ENCODE measurements at places on chromosomes 11 and 22. TPM values are rescaled to one million over a fixed set of nuclear protein-coding genes. Genes with fewer than 3 reads are reported as not detected.

Gene KCNK4
- not detected for total RNA-seq

DNA sequence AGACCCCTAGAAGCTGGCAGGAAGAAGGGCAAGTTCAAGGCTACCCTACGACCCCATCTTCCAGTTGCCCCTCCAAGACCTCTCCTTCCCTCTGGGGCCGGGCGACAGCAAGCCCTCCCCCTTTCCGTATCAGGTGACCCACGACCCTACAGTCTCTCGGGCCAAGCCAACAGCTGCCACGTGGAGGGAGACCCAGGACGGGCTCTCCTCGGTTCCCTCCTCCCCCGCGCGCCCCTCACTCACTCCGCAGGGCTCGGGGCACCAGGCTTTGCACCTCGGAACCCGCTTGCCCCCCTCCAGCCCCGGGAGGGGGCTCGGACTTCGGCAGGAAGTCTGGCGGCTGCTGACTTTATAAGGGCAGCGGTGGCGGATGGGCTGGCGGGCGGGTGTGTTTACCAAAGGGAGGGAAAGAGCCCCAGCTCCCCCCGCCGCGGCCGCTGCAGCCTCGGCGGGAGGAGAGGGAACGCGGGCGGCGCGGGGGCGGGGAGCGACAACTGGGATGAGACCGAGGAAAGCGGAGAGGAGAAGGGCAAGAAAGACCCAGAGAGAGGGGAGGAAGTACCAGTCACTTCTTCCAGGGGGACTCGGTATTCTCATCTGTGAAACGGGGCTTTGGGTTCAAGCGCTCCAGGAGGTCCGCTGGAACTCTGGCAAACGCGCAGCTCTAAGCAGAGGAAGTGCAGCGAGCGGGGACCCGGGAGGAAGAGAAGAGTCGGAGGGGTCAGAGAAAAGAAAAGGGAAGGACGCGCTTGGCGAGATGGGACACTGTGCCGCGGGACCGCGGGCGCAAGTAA lies 767 bp downstream of the SLC43A1 start:
- DNase-seq: peak; percentile 47

Gene GPHA2
- not detected for total RNA-seq

Gene OR52H1
- not detected for total RNA-seq

DNA sequence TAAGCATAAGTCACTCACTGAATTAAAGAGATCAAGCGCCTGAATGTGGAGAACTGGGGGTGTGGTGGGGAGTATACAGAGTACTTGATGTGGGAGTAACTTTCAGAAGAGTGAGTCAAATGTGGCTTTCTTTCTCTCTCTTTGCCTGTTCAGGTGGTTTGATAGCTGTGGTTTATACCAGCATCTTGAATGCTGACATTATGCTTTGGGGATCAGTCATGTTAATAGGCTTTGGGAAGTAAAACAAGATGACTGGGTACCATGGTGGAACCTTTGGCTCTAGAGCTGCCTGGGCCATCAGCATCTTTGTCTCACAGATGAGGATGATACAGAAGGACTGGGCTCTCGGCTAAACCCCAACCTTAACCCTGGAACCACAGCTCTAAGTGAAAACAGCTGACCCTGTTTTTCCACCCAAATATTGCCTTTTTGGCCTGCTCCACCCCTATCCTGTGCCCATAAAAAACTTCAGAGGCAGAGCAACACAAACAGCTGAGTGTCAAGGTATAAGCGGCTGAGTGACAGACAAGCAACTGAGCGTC lies 58.2 kb upstream of the GNAZ start:
- DNase-seq: no peak

DNA sequence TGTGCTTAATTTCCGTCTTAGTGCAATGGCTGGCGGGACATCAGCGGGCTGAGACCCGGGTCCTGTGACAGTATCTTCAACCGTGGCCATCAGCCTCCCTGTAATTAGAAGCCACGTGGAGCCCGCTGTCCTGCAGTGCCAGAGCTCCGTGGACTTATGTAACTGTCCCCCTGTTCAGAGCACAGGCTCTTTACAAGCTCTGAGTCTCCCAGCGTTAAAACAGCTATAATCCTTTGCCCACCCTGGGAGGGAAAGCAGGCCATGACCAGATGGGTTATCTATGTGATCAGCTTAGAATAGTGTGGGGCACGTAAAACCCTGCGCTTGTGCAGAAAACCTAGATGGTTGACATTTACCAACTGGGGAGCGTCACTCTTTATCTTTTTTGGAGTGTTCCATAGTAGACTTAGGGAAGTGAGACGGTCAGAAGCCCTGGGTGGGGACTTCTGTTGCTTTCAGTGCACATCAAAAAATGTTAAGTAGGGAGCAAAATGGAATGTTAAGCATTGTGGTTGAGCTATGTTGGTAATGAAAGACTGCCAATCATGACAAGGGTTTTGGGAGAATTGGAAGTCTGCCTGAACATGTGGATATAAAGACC lies 103.5 kb upstream of the CADM1 start:
- peak; percentile 1 for DNase-seq

GRCh38 chr11:129143335-129143734 lies 48.8 kb downstream of the ARHGAP32 start:
- DNase-seq: peak; percentile 97

DNA sequence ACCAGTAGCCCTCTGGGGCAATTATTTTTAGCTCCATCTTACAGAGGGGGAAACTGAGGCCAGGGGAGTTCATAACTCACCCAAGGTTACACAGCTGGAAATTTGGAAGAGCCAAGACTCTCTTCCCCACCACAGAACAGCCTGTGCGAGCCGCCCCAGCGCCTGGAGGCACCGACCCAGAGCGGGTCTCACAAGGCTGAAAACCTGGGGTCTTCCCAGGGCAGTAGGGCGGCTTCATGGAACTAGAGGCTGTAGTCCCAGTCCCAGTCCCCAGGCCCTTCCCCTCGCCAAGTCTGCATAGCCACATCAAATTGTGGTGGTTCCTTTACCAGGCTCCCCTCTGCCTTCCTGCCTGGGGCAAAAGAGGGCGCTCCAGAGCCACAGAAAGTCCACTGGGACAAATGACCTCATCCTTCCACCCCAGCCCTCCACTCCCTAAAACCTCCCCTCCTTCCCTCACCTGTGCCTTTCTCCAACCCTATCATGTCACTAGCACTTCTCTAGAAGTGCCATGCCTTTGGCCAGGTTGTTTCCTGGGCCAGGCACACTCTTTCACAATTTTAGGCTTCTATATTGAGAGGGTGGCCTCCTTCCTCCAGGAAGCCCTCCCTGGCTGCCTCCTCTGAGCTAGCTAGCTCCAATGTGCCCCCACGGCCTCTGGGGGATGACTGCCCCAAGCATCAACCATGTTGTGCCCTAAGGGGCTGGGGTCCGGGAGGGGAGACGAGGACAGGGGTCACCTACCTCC lies 15.2 kb upstream of the CDC42EP1 start:
- peak; percentile 85 for DNase-seq

Gene B3GAT3
- 52.6 TPM for total RNA-seq

DNA sequence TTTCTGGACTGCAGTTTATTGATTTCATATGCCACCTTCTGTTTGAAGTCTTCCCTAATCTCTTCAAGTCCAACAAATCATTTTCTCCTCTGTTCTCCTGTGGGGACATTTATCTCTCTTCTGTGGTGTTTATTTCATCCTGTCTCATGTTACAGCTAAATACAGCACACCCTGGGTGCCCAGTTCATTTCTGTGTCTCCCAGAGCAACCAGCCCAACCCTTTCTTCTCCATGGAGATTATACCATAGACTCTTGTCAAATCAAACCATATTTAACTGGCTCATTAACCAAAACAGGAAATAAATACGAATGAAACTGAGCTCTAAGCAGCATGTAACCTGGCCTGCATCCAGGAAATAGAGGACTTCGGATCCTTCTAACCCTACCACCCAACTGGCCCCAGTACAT lies at the start of gene MS4A8:
MS4A8 (plus strand) TSS at position 329 of the 408 bp plus-strand sequence. CDS start 1,249 bp downstream, outside the sequence.
- DNase-seq: peak; percentile 28

Gene LDHA
- 316 TPM for total RNA-seq

Gene PRRG4
- 0.21 TPM for total RNA-seq

DNA sequence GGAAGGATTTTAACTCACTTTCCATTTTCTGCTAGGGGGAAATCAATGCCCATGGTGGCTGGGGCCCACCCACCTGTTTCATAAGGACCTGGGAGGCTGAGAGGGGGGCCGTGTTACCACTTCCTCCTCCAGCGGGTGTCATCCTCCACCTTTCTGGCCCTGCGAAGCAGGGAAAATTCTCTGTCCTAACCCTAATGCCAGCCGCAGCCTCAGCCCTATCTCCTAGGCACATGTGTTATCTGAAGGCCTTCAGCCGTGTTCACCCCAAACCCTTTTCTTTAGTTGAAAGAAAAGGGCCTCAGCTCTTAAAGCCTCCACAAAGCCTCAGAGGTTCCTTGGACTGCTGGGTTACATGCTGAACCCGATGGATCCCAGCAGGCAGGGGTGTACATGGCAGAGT lies 55.4 kb upstream of the NECTIN1 start:
- DNase-seq: no peak

Gene CSRP3
- 31.7 TPM for total RNA-seq

Gene MS4A2
- total RNA-seq: not detected

GRCh38 chr11:122695076-122695615 lies 39.6 kb downstream of the UBASH3B start:
- no peak for DNase-seq

DNA sequence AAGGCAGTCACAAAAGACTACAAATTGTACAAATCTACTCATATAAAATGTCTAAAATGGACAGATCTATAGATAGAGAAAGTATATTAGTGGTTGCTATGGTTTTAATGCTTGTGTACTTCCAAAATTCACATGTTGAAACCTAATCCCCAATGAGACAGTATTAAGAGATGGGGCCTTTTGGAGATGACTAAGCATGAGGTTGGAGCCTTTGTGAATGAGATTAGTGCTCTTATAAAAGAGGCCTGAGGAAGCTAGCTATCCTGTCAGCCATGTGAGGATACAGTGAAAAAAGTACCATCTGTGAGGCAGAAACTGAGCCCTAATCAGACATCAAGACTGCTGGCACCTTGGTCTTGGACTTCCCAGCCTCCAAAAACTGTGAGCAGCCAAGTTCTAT lies 82.6 kb downstream of the CYP2R1 start:
- DNase-seq: no peak

DNA sequence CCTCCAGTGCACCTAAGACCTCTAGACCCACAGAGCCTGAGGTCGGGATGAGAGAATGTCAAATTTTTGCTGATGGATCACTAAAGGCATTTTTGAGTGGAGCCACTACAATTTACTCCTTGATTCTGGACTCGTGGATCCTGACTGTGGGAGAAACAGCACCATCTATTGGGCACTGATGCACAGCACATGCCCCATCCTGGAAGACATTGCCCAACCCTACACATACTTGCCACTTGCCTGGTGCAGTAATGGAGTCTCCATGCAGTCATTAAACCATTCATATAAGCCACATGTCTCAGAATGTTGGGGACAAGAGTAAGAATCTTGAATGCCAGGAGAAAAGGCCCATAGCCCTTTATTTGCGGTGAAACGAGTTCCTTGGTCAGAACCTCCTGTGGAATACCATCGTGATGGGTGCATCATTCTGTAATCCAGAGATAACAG lies 103.9 kb downstream of the GGTLC2 start:
- peak; percentile 64 for DNase-seq

Gene TRIM66
- 3.7 TPM for total RNA-seq

- DNase-seq: no peak
Measured at GRCh38 chr11:13233173-13233745, 44.3 kb upstream of the BMAL1 start.

- DNase-seq: no peak
Measured at GRCh38 chr22:25777870-25778269, 35.9 kb downstream of the MYO18B start.

Gene ABCC8
- not detected for total RNA-seq

GRCh38 chr11:122232985-122233384 lies 117.0 kb upstream of the BLID start:
- DNase-seq: no peak

DNA sequence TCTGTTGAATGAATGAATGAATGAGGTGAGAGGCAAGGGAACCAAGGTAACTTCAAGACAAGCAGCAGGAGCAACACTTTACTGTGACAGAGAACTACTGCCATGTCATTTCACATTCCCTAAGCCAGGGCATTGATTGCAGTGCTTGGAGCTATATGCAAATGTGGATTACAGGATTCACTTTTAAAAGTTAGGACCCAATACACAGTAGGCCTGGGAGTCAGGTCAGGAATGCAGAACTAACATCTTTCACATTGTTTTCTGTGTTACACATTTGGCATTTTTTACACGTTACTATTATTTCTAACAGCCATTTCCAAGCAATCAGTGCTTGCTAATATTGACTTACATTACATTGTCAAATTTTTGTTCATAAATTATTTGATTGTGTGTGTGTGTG lies 26.2 kb upstream of the ME3 start:
- no peak for DNase-seq

DNA sequence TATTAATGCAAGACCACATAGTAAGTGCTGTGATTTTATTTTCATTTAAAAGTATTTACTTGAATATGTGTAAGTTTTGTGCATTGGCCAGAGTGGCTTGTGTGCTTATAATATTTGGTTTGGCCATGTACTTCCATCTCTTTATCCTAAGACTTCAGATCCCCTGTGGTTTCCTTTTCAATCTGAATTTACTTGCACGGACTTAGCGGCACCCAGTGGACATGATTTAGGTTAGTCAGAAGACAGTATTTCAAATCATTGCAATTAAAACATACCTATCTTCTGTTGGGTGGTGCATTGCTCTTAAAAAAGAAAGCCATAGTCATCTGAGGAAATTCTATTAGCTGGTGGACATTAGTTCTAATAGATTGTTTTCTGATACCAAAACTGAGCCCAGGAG lies 30.7 kb downstream of the PIWIL4 start:
- no peak for DNase-seq

DNA sequence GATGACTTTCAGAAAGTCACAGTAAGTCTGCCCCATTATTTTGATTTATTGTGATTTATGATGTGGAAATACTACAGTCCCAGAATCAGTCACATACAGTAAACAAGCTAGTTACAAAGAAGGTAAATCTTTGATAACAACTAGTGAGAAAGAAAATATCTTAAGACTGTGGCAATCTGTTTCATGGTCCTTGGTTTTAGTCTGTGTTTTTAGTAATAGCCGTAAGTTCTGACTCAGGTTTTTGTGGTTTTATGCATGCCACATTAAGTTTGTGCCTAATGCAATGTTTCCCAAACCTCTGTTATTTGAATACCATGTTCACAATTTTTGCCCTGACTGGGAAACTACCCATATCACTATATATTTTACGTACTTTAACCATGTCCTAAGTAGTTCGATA lies 6.7 kb downstream of the CEP295 start:
- no peak for DNase-seq

- no peak for DNase-seq
Measured at GRCh38 chr11:597166-597725, 18.5 kb downstream of the IRF7 start.

- peak; percentile 24 for DNase-seq
Measured at GRCh38 chr11:88414981-88415413, 77.5 kb upstream of the CTSC start.

GRCh38 chr11:1880746-1881441 lies 10.8 kb downstream of the PRR33 start:
- DNase-seq: no peak

Measured in myocyte (in vitro differentiated cells).